Left renal pelvis (tissue), 4 donors: ENCODE measurements at places on chromosomes 7 and 10. TPM values are rescaled to one million over a fixed set of nuclear protein-coding genes. Genes with fewer than 3 reads are reported as not detected.

LFNG gene
- 27.0 TPM for polyA plus RNA-seq

ZPBP gene
- 0.19 TPM for polyA plus RNA-seq

RBM33 gene
- 26.6 TPM for polyA plus RNA-seq

HOXA7 gene
- 25.0 TPM for polyA plus RNA-seq

SPACDR gene
- 0.59 TPM for polyA plus RNA-seq

SEMA3E gene
- 3.2 TPM for polyA plus RNA-seq

SP4 gene
- 19.2 TPM for polyA plus RNA-seq

ERV3-1 gene
- 28.6 TPM for polyA plus RNA-seq

CALML5 gene
- polyA plus RNA-seq, result not detected

KIF11 gene
- 28.4 TPM for polyA plus RNA-seq

CHST15 gene
- polyA plus RNA-seq, result 38.5 TPM

FAM25C gene
- polyA plus RNA-seq, result not detected

ZNF727 gene
- not detected for polyA plus RNA-seq

TUBB8 gene
- polyA plus RNA-seq, result 0.57 TPM

IDI2 gene
- polyA plus RNA-seq, result not detected

SEPHS1 gene
- polyA plus RNA-seq, result 142 TPM

SFTPA2 gene
- 0.34 TPM for polyA plus RNA-seq

GPR26 gene
- polyA plus RNA-seq, result not detected

MMRN2 gene
- 25.2 TPM for polyA plus RNA-seq
